ENCODE measurements at places on chromosomes 2 and 18. TPM values are rescaled to one million over a fixed set of nuclear protein-coding genes. Genes with fewer than 3 reads are reported as not detected.
A peak's percentile ranks its signal among the peaks of the same experiment; 100 is the strongest.

POTEJ gene
- not detected for total RNA-seq

BMP10 gene
- not detected for total RNA-seq

ABCG8 gene
- 0.20 TPM for total RNA-seq

EIF2AK2 gene
- total RNA-seq, result 32.1 TPM

ST8SIA5 gene
- total RNA-seq, result 0.03 TPM

DNA sequence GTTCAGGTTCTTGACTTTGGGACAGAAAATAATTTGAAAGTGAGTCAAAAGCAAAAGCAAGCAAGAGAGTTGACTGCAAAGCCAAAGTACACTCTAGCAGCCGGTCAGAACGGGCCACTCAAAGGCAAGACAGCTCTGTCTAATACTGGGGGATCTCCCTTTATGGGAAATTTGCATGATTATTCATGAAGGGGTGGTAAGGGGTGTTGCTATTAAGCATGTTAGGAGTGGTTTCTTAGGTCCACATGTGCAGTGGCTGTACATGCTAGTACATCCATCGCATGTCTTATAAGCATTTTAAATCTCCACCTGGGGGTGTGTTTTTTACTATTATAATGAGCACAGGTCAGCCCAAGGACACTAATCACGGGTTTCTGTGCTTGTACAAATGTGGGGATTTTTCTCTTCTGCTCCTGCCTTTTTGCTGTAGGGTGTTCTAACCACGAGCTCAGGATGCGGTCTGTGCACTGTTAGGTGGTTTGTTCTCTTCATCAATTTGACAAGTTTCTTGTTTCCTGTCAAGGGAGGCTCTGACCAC is 60.2 kb upstream of the SPP2 start:
- H3K4me1 ChIP-seq, result peaks cover 10% of the 10 kb centered on the region
- H3K36me3 ChIP-seq, result no peaks in the 10 kb centered on the region
- H3K27ac ChIP-seq, result peak overlapping the region; percentile 32
- DNase-seq, result no peak

DNA sequence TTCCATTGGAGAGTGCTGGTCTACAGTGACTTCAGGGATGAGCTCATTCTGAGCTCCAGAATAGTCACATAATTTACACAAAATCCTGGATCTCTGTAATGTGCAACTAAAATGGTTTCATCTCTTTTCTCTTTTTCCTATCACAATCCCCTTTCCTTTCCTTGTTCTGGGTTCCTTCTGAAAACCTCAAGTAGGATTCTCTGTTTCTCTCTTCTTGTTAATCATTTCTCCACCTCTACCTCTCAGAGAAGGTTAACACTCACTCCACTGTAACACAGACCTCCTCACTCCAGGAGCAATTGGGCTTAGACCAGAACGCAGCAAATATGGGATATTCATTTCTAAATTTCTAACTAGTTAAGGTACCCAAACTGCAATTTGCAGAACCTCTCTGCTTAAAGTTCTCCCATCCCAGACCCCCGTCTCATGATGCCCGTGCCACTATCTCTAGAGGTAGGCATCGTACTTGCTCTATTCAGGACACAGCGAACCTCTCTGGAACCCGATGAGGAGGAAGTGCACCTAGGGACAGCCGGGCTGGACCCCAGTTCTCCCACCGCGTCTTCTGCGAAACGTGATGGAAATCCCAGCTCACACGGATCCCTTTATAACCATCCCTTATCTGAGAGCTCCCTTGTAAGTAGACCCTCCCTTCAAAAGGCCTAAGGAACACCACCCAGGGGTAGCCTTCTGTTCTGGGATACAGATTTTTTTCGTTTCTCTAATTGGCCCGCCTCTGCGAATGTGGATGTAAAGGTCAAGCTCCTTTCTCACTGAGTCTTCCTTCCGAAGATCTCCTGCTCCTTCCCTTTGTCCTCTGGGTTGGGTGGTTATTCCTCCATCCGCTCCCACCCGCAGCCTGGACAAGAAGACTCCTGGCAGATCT is 1.3 kb downstream of the FOXI3 start:
- H3K27me3 ChIP-seq, result peaks cover 38% of the 10 kb centered on the region
- H3K4me3 ChIP-seq, result no peak overlapping the region
- peaks cover 18% of the 10 kb centered on the region for H3K4me1 ChIP-seq
- no peaks in the 10 kb centered on the region for H3K36me3 ChIP-seq
- H3K27ac ChIP-seq, result no peak overlapping the region

DNA sequence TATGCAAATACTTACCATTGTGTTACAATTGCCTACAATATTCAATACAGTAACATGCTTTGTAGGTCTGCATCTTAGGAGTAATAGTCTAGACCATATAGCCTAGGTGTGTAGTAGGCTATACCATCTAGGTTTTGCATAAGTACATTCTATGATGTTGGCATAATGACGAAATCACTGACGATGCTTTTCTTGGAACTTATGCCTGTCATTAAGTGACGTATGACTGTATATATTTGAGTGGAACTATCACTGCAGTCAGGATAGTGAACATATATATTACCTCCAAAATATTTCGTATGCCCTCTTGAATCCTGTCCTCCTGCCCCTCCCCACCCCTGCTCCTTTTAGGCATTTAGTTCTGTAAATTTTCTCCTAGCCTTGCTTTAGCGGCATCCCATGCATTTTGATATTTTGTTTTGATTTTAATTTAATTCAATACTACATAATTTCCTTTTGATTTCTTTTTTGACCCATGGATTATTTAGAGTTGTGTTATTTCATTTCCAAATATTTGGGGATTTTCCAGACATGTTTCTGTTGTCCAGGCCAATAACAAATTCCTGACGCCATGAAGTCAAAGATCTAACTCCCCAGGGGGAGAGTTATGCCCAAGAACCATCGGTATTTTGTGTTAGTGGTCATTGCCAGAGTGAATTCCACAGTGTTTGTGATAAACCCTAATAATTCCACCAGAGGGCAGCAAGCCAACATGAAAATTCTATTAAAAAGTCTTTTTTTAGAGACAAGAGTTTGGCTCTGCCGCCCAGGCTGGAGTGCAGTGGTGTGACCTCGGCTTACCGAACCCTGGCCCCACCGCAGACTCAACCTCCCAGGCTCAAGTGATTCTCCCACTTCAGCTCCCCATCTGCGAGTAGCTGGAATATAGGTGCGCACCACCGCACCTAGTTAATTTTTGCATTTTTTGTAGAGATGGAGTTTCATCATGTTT is 24.2 kb upstream of the CASP8 start:
- no peaks in the 10 kb centered on the region for H3K36me3 ChIP-seq
- H3K4me1 ChIP-seq, result peaks cover 94% of the 10 kb centered on the region
- no peak overlapping the region for H3K27ac ChIP-seq
- DNase-seq, result peak; percentile 85
- peak overlapping the region; percentile 56 for H3K4me3 ChIP-seq
- no peaks in the 10 kb centered on the region for H3K27me3 ChIP-seq

- H3K27me3 ChIP-seq, result no peaks in the 10 kb centered on the region
- H3K4me1 ChIP-seq, result no peaks in the 10 kb centered on the region
- DNase-seq, result no peak
Measured at GRCh38 chr2:224831530-224831929, 115.4 kb upstream of the CCDC195 start.

DNA sequence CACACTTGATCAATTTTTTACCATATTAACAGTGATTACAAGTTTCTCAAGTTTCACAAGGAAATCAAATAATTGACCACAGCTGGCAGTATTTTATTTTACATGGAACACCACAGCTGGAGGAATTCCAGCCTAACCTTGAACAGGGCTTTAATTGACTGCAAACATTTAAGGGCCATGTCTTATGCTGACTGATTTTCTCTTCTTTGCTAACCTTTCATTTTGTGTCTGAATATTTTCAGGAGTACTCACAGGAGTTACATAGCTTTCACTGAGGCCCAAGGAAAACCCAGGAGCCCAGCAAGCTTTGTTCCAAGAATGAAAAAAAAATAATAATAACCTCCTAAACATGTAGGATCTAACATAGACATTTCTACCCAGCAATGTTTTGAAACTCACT is 49.6 kb downstream of the FRZB start:
- DNase-seq, result no peak
- H3K4me1 ChIP-seq, result no peaks in the 10 kb centered on the region
- no peak overlapping the region for H3K27ac ChIP-seq
- no peak overlapping the region for H3K4me3 ChIP-seq
- no peaks in the 10 kb centered on the region for H3K36me3 ChIP-seq

DNA sequence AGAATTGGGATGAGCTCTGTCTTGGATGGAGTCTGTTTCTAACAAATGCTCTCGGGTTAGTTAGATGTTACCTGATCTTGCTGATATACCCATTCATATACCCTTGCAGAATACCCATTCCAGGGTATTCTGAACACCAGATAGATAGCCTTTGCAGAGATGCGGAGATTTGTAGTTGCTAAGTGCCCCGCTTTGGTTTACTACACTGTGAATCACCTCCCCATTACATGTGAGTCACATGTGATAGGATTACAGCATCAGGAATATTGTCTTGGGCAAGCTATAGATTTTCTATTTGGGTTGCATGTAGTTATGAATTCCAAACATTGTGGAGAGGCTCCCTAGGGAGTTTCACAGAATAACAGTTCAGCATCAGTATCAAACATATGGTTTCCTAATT is 3.8 kb downstream of the VSNL1 start:
- H3K4me3 ChIP-seq, result no peak overlapping the region
- no peak overlapping the region for H3K27ac ChIP-seq
- DNase-seq, result no peak
- H3K36me3 ChIP-seq, result no peaks in the 10 kb centered on the region

DNA sequence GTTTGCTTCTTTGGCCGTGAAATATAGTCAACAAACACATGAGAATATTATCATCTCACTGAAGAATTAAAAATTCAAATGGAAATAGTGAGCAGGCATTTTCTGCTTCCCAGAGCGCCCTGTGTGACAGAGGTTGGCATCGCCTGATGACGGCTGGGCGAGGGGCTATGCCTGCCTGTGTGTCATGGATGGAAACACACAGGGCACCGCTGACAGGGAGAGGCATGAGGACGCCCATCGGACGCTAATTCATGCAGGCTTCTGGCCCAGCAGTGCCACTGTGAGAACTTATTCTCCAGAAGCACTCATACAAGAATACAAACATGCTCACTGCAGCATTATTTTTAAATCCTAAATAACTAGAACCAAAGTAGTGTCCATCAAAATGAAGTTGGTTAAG is 61.4 kb upstream of the OTOS start:
- no peaks in the 10 kb centered on the region for H3K4me1 ChIP-seq
- H3K27me3 ChIP-seq, result peaks cover 56% of the 10 kb centered on the region
- DNase-seq, result peak; percentile 46
- no peaks in the 10 kb centered on the region for H3K36me3 ChIP-seq

DNA sequence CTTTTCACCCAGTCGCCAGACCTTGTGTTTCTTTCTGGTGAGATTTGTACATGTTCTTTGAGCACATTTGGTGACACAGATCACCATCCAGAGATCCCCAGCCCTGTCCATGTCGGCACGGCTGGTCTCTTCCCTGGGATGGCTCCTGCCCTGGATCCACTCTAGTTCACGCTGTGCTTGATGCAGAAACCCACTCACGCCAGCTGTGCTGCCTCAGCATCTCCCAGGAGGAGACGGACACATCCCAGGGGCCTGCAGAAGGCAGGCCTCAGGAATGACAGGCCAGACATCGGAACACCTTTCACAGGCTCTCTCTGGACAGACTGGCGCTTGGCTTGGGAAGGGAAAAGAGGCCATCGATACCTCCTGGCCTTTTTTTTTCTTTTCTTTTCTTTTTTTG is 203.6 kb downstream of the ACKR3 start:
- H3K27me3 ChIP-seq, result no peaks in the 10 kb centered on the region
- no peaks in the 10 kb centered on the region for H3K36me3 ChIP-seq
- no peak for DNase-seq
- no peak overlapping the region for H3K27ac ChIP-seq

DNA sequence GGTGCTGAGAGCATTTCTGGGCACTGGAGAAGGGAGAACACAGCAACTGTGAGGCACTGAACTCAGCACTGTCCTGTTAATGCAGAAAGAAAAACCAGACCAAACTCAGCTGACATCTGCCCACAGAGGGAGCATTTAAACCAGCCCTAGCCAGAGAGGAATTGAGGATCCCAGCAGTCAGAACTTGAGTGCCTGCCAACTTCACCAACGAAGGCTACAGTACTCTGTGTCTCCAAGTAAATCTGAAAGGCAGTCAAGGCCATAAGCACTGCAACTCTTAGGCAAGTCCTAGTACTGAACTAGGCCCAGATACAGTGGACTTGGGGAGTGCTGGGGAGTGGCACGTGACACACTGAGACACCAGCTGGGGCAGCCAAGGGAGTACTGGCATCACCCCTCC is 176.2 kb upstream of the ZC3H15 start:
- no peaks in the 10 kb centered on the region for H3K4me1 ChIP-seq
- H3K4me3 ChIP-seq, result no peak overlapping the region
- H3K27ac ChIP-seq, result no peak overlapping the region
- H3K27me3 ChIP-seq, result no peaks in the 10 kb centered on the region

DNA sequence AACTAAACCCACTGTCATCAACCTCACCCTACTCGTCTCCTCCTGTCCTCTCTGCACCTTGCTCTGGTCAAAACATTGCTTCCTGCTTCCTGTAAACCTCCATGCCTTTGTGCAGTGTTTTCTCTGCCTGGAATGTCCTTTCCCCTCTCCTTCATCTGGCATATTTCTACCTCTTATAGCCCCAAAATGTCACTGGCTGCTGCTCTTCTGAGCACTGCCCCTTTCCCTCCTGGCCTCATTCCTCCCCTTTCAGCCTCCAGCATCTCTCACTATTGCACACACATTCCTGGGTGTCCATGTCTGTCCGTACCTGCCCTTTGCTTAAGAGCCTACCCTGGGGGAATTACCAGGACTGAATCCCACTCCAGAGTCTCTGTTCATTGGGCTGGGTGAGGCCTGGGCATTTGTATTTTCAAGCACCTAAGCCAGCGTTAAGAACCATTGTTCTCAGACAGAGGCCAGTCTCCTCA is 84.9 kb downstream of the MOGAT1 start:
- DNase-seq, result no peak
- no peaks in the 10 kb centered on the region for H3K36me3 ChIP-seq
- no peaks in the 10 kb centered on the region for H3K27me3 ChIP-seq

GRCh38 chr2:187527262-187527661 is 27.0 kb downstream of the TFPI start:
- H3K27ac ChIP-seq, result no peak overlapping the region
- no peaks in the 10 kb centered on the region for H3K36me3 ChIP-seq
- DNase-seq, result no peak
- H3K4me3 ChIP-seq, result no peak overlapping the region
- H3K4me1 ChIP-seq, result peaks cover 7% of the 10 kb centered on the region

DNA sequence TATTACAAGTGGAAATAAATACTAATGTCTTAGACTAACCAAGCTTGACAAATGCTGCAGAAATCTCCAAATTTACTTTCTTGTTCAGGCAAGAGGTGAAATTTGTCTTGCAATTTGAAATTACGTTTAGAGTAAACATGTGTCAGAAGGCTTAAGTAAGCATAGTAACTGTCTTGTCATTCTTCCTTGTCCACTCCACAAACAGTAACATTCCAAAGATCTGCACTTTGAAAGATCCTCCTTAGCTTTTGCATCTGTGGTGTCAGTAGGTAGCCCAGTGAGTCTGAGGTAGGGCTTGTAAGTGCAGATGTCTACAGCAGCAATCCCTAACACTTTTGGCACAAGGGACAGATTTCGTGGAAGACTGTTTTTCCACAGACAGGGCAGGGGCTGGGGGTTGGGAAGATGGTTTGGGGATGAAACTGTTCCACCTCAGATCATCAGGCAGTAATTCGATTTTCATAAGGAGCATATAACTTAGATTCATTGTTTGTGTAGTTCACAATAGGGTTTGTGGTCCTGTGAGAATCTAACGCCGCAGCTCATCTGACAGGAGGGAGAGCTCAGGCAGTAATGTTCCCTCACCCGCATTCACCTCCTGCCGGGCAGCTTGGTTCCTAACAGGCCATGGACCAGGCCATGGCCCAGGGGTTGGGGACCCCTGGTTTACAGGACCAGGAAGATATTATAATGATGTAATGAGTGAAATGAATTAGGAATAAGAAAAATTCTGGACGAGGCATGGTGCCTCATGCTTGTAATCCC is 18.6 kb downstream of the RASGRP3 start:
- peaks cover 90% of the 10 kb centered on the region for H3K4me1 ChIP-seq
- H3K27me3 ChIP-seq, result no peaks in the 10 kb centered on the region
- DNase-seq, result no peak
- H3K4me3 ChIP-seq, result no peak overlapping the region
- H3K36me3 ChIP-seq, result no peaks in the 10 kb centered on the region
